ENCODE measurements at places on chromosomes 16 and 17.

- no peak for DNase-seq
These were observed 44.9 kb upstream of the CNEP1R1 start for GRCh38 chr16:49980166-49980565.

- peak; percentile 31 for DNase-seq
These were observed 725 bp downstream of the ABCA3 start for GRCh38 chr16:2339521-2340484.

DNA sequence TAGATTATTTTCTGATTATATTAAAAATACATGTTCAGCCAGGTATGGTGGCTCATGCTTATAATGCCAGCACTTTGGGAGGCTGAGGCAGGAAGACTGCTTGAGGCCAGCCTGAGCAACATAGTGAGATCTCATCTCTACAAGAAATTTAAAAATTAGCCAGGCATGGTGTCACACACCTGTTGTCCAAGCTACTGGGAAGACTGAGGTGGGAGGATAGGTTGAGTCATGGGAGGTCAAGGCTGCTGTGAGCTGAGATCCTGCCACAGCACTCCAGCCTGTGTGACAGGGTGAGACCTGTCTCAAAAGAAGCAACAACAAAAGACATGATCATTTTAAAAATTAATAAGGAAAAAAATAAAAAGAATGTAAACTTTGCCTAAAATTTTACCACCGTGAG, 40.7 kb downstream of the PRAC1 start:
- DNase-seq: no peak

DNA sequence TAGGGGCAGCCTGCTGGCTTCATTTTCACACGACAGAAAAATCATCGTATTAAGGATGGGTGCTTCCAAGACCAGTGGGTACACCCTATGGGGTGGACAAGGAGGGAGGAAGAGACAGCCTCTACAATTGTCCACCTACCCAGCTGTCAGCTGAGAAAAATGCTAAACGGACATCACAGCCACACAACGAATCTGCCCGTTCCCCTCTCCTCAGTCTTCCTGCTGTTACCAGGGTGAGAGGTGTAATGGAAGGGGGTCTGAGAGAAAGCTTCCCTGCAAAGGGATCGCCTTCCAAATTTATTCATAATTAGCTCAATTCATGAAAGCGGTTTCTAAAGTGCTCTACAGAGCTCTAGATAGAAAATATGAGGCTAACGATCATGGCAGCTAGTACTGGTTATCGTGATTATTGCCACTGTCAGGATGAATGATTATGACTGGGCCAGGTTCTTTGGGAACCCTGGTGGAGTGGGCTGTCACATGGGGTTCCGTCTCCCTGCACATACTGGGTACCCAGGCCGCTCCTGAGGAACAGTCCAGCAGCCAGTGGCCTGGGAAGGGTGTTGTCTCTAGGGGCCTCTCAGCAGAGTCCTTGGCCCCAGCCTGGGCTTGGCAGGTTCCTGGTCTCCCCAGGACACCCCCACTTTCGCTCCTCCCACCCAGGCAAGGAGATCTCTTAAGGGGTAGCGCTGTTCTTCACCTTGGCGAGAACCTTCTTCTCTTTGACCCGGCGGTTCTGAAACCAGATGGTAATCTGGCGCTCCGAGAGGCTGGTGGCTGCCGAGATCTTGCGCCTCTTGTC, 2.2 kb downstream of the HOXB13 start:
- DNase-seq: no peak

GRCh38 chr17:51830451-51830850, 328.1 kb downstream of the CA10 start:
- no peak for DNase-seq

All from CD4-positive, alpha-beta T cell treated with Interleukin-10 for 1 hour (primary cell).